ENCODE measurements at places on chromosomes 7 and 10. TPM values are rescaled to one million over a fixed set of nuclear protein-coding genes. Genes with fewer than 3 reads are reported as not detected.

- H3K27ac ChIP-seq, result peak overlapping the region; percentile 87
- H3K4me1 ChIP-seq, result peaks cover 11% of the 10 kb centered on the region
- H3K36me3 ChIP-seq, result no peaks in the 10 kb centered on the region
Measured at GRCh38 chr10:71966046-71967004, 2.1 kb downstream of the CHST3 start.

GRCh38 chr7:115356999-115357702, 435.3 kb downstream of the MDFIC start:
- no peaks in the 10 kb centered on the region for H3K4me1 ChIP-seq
- no peaks in the 10 kb centered on the region for H3K27me3 ChIP-seq
- H3K4me3 ChIP-seq, result no peak overlapping the region
- DNase-seq, result no peak

GRCh38 chr7:159317294-159317693, 172.6 kb upstream of the VIPR2 start:
- H3K27ac ChIP-seq, result no peak overlapping the region
- DNase-seq, result no peak
- H3K27me3 ChIP-seq, result no peaks in the 10 kb centered on the region

GRCh38 chr10:46248651-46249146, 38.1 kb upstream of the ANTXRL start:
- no peak overlapping the region for H3K4me3 ChIP-seq
- H3K36me3 ChIP-seq, result no peaks in the 10 kb centered on the region
- DNase-seq, result no peak
- no peak overlapping the region for H3K27ac ChIP-seq

DNA sequence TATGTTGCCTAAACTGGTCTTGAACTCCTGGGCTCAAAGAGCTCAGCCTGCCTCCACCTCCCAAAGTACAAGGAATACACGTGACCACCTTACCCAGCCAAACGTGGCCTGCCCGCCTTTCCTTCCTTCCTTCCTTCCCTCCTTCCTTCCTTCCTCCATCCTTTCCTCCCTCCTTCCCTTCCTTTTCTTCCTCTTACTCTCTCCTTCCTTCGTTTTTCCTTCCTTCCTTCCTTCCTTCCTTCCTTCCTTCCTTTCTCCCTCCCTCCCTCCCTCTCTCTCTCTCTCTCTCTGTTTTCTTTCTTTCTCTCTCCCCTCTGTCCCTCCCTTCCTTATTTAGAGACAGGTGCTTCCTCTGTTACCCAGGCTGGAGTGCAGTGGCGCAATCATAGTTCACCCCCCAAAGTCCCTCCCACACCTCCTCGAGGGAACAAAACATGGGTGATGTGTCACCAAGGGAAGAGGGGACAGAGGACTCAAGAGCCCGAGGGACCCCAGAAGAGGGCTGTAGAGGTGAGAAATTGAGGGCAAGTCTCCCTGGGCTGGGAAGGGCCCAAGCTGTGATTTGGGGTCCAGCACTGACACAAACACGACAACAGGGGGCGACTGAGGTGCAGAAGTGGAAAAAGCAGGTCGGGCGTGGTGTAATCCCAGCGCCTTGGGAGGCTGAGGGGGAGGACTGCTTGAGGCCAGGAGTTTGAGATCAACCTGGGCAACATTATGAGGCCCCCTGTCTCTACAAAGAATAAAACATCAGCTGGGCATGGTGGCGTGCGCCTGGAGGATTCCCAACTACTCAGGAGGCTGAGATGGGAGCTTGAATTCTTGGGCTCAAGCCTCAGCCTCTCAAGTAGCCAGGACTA, 28.1 kb downstream of the EPHB4 start:
- no peak overlapping the region for H3K27ac ChIP-seq
- H3K36me3 ChIP-seq, result no peaks in the 10 kb centered on the region
- no peaks in the 10 kb centered on the region for H3K27me3 ChIP-seq
- DNase-seq, result peak; percentile 75

SLC39A12 gene
- not detected for total RNA-seq

Data from adrenal gland (tissue), 19 donors.